Naive thymus-derived CD8-positive, alpha-beta T cell (primary cell): ENCODE measurements at places on chromosomes 7 and 10. TPM values are rescaled to one million over a fixed set of nuclear protein-coding genes. Genes with fewer than 3 reads are reported as not detected.

GRCh38 chr7:458511-459245, 61.0 kb downstream of the PDGFA start:
- no peak for DNase-seq
- H3K4me3 ChIP-seq = no peak overlapping the region
- H3K27me3 ChIP-seq = no peaks in the 10 kb centered on the region
- no peaks in the 10 kb centered on the region for H3K36me3 ChIP-seq
- H3K4me1 ChIP-seq = no peaks in the 10 kb centered on the region
- no peak overlapping the region for H3K27ac ChIP-seq

GRCh38 chr10:99812177-99812576, 29.7 kb downstream of the ABCC2 start:
- H3K27me3 ChIP-seq = no peaks in the 10 kb centered on the region
- DNase-seq = no peak
- H3K4me1 ChIP-seq = peaks cover 3% of the 10 kb centered on the region
- H3K36me3 ChIP-seq = peaks cover 20% of the 10 kb centered on the region
- H3K4me3 ChIP-seq = no peak overlapping the region
- H3K27ac ChIP-seq = no peak overlapping the region

DNA sequence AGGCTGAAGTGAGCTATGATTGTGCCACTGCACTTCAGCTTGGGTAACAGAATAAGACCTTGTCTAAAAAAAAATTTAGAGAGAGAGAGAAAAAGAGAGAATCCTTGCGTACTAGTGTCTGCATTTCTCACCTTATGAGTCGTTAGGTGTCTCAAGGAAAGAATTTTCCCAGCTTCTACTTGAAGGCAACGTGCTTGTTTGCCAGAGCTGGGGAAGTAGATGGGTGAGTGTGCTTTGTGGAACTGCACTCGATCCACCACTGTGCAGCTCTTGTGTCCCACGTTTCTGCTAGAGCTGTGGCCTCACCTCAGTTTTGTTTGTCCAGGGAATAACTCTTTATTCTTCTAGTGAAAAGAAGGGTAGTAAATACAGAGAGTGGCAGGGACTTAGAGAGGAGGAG, 38.9 kb downstream of the HDAC9 start:
- H3K27me3 ChIP-seq = no peaks in the 10 kb centered on the region
- DNase-seq = no peak
- H3K4me3 ChIP-seq = no peak overlapping the region
- H3K36me3 ChIP-seq = no peaks in the 10 kb centered on the region

DNA sequence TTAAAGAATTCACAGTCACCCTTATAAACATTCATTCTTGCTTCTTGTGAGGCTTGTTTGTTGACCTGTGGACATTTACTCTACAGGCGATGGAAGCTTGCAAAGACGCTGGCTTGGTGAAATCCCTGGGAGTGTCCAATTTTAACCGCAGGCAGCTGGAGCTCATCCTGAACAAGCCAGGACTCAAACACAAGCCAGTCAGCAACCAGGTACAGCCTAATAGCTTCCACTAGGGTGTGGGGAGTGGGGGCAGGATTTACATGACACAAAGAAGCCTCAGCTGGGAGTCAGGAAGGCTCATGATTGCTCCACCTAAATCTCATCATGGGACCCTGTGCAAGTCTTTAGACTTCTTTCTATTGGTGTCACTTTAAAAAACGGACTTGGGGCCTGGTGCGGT, 29.0 kb downstream of the AKR1D1 start:
- H3K27ac ChIP-seq = no peak overlapping the region
- H3K27me3 ChIP-seq = peaks cover 4% of the 10 kb centered on the region
- no peaks in the 10 kb centered on the region for H3K4me1 ChIP-seq
- no peak overlapping the region for H3K4me3 ChIP-seq
- no peaks in the 10 kb centered on the region for H3K36me3 ChIP-seq

- H3K27ac ChIP-seq = no peak overlapping the region
- no peaks in the 10 kb centered on the region for H3K27me3 ChIP-seq
- no peaks in the 10 kb centered on the region for H3K36me3 ChIP-seq
- no peak overlapping the region for H3K4me3 ChIP-seq
Measured at GRCh38 chr10:79098596-79099015, 29.8 kb downstream of the ZMIZ1 start.

GRCh38 chr7:149670288-149670687, 103.1 kb downstream of the ZNF467 start:
- H3K4me1 ChIP-seq = no peaks in the 10 kb centered on the region
- H3K27me3 ChIP-seq = peaks cover 50% of the 10 kb centered on the region
- H3K36me3 ChIP-seq = no peaks in the 10 kb centered on the region
- H3K4me3 ChIP-seq = no peak overlapping the region
- no peak overlapping the region for H3K27ac ChIP-seq

- H3K4me1 ChIP-seq = peaks cover 71% of the 10 kb centered on the region
- H3K36me3 ChIP-seq = peaks cover 14% of the 10 kb centered on the region
- H3K4me3 ChIP-seq = peak overlapping the region; percentile 100
- peak overlapping the region; percentile 98 for H3K27ac ChIP-seq
- no peak for DNase-seq
Measured at GRCh38 chr10:14603534-14604102, 171.1 kb downstream of the FAM107B start.

DNA sequence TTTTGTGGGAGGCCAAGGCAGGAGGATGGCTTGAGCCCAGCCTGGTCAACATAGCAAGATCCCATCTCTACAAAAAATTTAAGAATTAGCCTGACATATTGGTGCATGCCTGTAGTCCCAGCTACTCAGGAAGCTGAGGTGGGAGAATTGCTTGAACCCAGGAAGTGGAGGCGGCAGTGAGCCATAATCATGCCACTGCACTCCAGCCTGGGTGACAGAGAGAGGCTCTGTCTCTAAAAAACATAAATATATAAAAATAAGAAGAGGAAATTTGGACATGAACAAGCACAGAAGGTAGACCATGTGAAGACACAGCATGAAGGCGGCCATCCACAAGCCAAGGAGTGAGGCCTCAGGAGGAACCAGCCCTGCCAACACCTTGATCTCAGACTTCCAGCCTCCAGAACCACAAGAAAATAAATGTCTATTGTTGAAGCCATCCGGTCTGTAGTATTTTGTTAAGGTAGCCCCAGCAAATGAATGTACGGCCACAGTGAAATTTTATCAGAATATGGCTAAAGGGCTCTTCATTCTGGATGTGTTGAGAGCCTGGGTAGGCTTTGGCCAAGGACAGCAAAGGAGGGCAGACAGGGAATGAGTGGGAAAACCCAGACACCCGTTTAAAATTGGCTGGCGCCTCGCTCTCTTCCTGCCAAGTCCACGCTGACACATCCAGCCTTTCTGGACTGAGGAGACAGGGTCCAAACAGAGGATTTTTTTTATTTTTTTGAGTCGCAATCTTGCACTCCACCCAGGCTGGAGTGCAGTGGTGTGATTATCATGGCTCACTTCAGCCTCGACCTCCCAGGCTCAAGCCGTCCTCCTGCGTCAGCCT, 12.9 kb upstream of the GRID2IP start:
- no peak for DNase-seq
- no peak overlapping the region for H3K4me3 ChIP-seq
- peak overlapping the region; percentile 77 for H3K27ac ChIP-seq
- H3K4me1 ChIP-seq = no peaks in the 10 kb centered on the region
- H3K36me3 ChIP-seq = no peaks in the 10 kb centered on the region

GRCh38 chr7:5769571-5769970, 11.9 kb downstream of the RNF216 start:
- no peak overlapping the region for H3K27ac ChIP-seq
- DNase-seq = no peak
- no peaks in the 10 kb centered on the region for H3K27me3 ChIP-seq
- peaks cover 74% of the 10 kb centered on the region for H3K4me1 ChIP-seq
- H3K4me3 ChIP-seq = no peak overlapping the region

DNA sequence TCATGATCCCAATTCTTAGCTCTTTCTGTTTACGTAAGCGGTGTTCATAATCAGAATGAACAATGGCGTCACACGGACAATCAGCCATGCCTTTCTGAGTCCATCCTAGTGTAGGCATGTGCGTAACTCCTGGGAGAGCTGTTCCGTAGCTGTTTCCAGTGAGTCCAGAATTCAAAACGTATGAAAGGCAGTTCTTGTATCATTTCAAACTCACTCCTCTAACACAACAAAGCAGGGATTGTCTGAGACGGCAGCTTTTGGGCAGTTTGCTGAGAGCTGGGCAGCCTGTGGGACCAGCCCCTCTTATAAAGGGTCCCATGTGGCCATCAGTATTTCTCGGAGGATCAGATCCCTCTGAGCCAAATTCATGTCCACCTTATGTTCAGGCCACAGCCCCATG, 43.4 kb downstream of the PSPH start:
- DNase-seq = no peak
- H3K36me3 ChIP-seq = no peaks in the 10 kb centered on the region
- H3K27ac ChIP-seq = no peak overlapping the region
- H3K4me3 ChIP-seq = no peak overlapping the region
- H3K27me3 ChIP-seq = no peaks in the 10 kb centered on the region

DNA sequence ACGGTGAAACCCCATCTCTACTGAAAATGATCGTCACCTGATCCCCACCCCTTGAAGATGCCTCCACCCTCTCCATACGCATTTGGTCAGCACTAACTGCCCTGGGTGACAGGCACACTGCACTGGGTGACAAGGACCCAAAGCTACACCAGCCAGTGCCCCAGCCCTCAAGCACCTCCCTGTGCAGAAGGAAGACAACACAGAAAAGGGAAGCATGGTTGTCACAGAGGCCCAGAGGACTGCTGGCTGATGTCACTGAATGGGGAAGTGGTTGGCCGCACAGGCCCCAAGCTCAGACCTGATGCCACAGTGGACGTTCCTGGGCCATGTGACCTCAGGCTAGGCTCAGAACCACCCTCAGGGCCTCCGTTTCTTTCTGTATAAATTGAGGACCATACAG, 4.2 kb upstream of the PILRA start:
- H3K4me3 ChIP-seq = peak overlapping the region; percentile 75
- H3K4me1 ChIP-seq = peaks cover 61% of the 10 kb centered on the region

GRCh38 chr10:59870152-59870551, 36.2 kb downstream of the CCDC6 start:
- peaks cover 87% of the 10 kb centered on the region for H3K4me1 ChIP-seq
- DNase-seq = no peak
- H3K27me3 ChIP-seq = no peaks in the 10 kb centered on the region
- H3K4me3 ChIP-seq = no peak overlapping the region
- H3K27ac ChIP-seq = no peak overlapping the region

DNA sequence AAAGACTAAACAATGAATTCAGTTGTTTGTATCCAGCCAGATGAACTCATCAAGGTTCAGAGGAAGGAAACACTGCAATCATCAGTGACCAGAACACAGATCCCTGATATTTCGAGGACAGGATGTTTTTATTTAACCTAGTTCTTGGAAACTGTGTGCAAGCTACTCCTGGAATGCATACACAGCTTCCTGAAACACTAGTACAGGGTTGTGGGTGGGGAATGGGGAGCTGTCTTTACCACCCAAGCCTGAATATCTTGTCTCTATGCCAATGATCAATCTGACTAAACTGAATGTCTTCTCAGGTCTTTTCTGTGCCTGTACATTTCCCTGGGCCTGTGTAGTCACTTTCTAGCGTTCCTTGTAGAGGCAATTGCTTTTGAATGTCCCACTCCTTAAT, 374.6 kb downstream of the CALN1 start:
- no peak for DNase-seq
- H3K4me1 ChIP-seq = no peaks in the 10 kb centered on the region
- no peaks in the 10 kb centered on the region for H3K36me3 ChIP-seq
- no peaks in the 10 kb centered on the region for H3K27me3 ChIP-seq
- no peak overlapping the region for H3K4me3 ChIP-seq

DNA sequence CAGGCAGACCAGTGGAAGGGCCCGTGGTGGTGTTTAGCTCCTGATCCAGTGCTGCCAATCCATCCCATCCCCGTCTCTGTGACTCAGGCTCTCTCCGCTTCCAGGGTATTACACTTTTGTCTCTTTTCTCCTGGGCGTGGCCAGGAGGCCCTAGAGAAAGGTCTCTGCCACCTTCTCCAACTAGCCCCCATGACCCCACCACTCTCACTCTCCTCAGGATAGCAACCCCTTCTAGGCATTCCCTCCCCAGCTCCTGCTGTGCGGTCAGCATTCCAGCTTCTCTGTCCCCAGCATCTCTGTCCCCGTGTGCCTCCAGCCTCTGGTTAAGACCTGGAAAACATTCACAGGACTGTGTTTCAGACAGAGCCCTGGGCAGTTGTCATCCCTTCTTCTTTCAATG, 36.2 kb upstream of the R3HCC1L start:
- no peaks in the 10 kb centered on the region for H3K4me1 ChIP-seq
- H3K27ac ChIP-seq = no peak overlapping the region
- H3K4me3 ChIP-seq = no peak overlapping the region
- no peak for DNase-seq
- H3K27me3 ChIP-seq = peaks cover 20% of the 10 kb centered on the region

- DNase-seq = no peak
- H3K4me1 ChIP-seq = no peaks in the 10 kb centered on the region
- H3K27me3 ChIP-seq = no peaks in the 10 kb centered on the region
- peaks cover 89% of the 10 kb centered on the region for H3K36me3 ChIP-seq
- H3K4me3 ChIP-seq = no peak overlapping the region
Measured at GRCh38 chr7:38753347-38753746, 122.2 kb upstream of the AMPH start.

GRCh38 chr7:20193873-20194272, 23.3 kb downstream of the MACC1 start:
- H3K36me3 ChIP-seq = peaks cover 6% of the 10 kb centered on the region
- no peaks in the 10 kb centered on the region for H3K4me1 ChIP-seq
- no peaks in the 10 kb centered on the region for H3K27me3 ChIP-seq
- no peak overlapping the region for H3K4me3 ChIP-seq
- DNase-seq = no peak

DNA sequence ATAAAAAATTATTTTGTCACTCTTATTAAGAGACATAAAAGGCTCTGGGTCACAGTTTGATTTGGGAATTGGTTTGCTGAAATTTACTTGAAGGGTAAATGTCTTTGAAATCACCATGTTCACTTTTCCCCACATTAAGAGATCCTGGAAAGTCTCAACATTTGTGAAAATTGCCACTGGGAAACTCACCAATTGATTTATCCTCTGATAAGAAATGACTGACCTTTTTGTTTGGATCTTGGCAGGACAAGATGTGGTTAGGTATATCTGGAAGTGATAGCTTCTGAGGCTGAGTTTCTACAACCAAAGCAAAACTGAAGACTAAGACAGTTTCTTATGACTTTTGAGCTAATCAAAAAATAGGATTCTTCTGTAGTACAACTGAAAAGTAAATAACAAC, 107.1 kb upstream of the TMEM106B start:
- DNase-seq = no peak
- peaks cover 16% of the 10 kb centered on the region for H3K36me3 ChIP-seq
- H3K4me3 ChIP-seq = no peak overlapping the region
- H3K4me1 ChIP-seq = no peaks in the 10 kb centered on the region

Gene MSS51
- 6.2 TPM for total RNA-seq

Gene DYDC1
- not detected for total RNA-seq

Gene KCNH2
- 1.3 TPM for total RNA-seq

Gene CTAGE4
- 1.8 TPM for total RNA-seq

Gene ZNF467
- 2.0 TPM for total RNA-seq

Gene SLC26A4
- total RNA-seq = not detected

Gene SEMA3A
- 0.10 TPM for total RNA-seq

Gene MMD2
- not detected for total RNA-seq

Gene GOLGA7B
- total RNA-seq = 8.1 TPM

Gene CLIP2
- total RNA-seq = 5.2 TPM

Gene TRIM74
- 8.3 TPM for total RNA-seq

Gene SLC16A12
- not detected for total RNA-seq

Gene UBE2H
- 46.3 TPM for total RNA-seq

Gene SPDYE17
- not detected for total RNA-seq

Gene STK31
- 1.1 TPM for total RNA-seq

Gene RBM28
- 48.5 TPM for total RNA-seq

Gene GPR22
- total RNA-seq = not detected
